ENCODE measurements at places on chromosomes 16 and 17.

- no peak for DNase-seq
Measured at GRCh38 chr17:75535119-75535537, 9.6 kb downstream of the LLGL2 start.

DNA sequence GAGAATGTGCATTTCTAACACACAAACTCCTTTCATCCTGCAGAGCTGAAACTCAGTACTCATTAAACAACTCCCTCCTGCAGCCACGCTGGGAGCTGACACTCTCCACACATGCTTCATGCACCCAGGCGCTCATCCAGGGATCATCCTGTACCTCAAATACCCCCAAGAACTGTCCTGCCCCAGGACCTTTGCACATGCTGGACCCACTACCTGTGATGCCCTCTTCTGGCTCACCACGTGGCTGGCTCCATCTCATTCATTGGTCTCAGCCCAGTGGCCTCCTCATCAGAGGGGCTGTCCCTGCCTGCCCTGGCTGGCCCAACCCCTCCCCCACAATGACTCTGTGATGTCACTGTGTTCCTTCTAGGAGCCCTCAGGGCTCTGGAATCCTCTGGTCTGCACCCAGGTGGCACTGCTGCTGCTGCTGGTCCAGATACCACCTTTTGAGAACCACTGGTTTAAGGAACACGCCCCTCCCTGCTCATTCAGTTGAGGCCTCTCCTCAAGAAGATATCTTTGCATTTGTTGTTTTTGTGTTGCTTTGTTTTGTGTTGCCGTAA is 160.9 kb upstream of the FOXF1 start:
- DNase-seq: no peak

GRCh38 chr17:80873307-80873951 is 118.2 kb upstream of the CHMP6 start:
- no peak for DNase-seq

GRCh38 chr16:21990381-21990944 is 10.5 kb downstream of the PDZD9 start:
- peak; percentile 10 for DNase-seq

DNA sequence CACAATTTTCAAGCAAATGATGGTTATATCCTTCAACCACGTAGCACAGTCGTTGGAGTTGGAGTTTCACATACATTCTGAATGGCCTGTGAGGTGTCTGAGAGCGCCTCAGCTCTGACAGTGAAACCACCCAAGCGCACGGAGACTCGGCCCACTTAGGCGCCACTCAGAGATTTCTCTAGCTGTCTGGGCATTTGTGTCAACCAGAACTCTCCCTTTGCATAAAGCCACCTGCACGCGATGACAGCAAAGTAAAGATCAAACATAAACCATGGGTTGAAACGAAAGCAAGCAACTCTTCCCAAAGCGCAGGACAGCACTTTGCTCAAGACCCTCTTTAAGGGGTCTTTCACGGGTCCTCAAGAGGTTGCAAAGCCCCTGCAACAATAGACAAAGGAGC is 533 bp downstream of the SLC6A4 start:
- DNase-seq: peak; percentile 64

GRCh38 chr17:46943501-46944393 is 20.8 kb downstream of the GOSR2 start:
- DNase-seq: no peak

DNA sequence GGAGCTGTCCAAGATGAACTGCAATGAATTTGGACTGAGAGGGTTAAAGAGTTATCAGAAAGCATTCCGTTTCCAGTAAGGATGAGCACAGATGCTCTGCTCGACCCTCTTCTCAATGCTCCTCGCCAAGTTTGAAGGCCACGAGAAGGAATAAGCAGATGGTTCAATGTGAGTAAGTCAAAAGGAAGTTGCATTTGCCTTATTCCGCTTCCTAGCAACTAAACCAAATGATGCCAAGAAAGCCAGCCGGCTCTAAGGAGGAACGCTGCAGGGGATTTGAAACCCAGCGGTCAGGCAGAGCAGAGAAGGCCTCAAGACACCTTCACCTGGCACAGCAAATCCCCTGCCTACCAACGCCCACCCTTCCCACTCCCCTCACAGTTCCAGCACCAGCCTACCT is 52.1 kb upstream of the CNEP1R1 start:
- DNase-seq: no peak

DNA sequence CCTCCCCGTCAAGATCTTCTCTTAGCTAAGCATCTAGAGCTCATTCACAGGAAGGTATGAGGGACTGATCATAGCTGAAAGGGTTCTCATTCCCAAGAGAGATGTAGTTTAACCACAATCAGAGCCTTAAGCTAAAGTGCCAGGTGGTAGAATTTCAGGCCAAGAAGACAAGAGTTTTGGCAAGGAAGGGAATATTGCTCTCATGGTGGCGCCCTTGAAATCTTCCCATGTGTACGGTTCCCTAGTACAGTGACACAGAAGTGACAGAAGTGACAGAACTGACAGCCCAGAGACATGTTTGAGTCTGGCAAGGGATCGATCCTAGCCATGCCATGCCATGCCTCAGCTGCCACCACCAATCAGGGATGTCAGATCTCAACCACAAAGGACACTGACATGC is 2.5 kb downstream of the GRIN2C start:
- DNase-seq: peak; percentile 13

DNA sequence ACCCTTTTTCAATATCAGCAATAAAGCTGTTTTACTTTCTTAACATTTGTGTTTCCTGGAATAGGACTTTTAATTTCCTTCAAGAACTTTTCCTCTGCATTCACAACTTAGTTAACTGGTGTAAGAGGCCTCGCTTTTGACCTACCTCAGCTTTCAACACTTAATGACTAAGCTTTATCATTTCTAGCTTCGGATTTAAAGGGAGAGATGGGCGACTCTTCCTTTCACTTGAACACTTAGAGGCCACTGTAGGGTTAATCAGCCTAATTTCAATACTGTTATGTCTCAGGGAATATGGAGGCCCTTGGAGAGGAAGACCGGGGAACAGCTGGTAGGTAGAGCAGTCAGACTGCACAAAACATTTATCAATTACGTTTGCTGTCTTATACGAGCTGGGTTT is 4.7 kb downstream of the SYNRG start:
- DNase-seq: no peak

DNA sequence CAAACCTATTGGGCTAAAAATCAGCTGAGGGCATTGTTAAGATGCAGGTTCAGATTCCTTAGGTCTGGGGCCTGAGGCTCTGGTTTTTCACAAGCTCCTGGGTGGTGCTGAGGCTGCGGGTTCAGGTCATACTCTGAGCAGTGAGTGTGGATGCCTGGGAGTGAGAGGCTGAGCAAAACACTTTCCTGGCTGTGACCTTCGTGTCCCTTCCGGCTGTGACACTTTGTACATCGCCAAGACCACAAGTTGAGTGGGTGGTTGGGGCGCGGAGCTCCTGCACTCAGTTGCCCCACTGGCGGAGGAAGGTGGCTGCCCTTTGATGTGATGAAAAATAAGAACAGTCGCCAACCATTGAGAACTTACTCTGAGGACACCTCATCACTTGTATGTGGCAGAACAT is 24.8 kb downstream of the CCR7 start:
- no peak for DNase-seq

DNA sequence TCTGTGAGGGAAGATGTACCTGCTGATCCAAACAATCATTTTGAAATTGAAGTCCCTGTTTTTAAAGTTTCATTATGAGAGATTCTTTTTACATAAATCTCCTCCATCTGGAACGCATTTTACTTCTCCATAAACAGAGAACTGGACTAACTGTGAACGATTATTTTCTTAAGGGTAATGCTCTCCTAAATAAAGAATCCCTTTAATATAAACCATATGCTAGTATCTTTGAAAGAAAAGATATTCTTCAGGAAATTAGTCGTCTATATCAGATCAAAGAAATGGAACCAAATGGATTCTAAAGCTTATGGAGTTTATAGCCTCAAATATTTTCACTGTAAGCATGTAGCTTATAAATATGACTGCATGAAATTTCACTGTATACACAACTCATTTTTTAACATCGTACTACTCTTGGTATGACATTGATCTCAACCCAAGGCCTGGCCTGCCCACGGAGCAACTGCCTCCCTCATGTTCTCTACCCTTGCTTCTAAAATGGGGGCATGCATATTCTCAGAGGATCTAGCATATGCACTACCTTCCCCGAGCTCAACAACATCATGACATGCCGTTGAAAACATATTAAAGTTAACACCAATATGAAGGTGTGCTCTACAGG is 66.4 kb downstream of the MYH10 start:
- no peak for DNase-seq

DNA sequence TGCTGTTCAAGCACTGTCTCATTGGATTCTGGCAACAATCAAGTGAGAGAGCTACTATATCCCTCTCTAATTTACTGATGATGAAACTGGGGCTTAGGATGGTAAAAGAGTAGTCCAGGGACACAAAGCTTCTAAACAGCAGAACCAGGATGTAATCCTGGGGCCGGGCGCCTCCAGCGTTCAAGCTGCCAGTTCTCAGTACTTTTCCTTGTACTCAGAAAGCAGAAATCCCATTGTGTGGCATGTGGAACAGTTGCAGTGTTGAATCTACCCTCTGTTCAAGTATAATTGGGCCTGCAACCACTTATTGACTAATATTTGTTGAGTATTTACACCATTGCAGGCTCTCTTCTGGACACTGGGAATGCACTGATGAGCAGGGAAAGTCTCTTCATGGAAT is 14.5 kb upstream of the CDH13 start:
- no peak for DNase-seq

DNA sequence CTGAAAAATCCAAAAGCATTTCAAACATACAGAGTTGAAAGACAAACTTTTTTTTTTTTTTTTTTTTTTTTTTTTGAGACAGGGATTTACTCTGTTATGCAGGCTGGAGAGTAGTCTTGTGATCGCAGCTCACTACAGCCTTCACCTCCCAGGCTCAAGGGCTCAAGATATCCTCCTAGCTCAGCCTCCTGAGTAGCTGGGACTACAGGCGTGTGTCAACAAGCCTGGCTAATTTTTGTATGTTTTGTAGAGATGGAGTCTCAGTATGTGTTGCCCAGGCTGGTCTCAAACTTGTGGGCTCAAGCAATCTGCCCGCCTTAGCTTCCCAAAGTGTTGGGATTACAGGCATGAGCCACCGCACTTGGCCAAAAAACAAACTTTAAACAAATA is 64.2 kb upstream of the KIFC3 start:
- peak; percentile 74 for DNase-seq

DNA sequence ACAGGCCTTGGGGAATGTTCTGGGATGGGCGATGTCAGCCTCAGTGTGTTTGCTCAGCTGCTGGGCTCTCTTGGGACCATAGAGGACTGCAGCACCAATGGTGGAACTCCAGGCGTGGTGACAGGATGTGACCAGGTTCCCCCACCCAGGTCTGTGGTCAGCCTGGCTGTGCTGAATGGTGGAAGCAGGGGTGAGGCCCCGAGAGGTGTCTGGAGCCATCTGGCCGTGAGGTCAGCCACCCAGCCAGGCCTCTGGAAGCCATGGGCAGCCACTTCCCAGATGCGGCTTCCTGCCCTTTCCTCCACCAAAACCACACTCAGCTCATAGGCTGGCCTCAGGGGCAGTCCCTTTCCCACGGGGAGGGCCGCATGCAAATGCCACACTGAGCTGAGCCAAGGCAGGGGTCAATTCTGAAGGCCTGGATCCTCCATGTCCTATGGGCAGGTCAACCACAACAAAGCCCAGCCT is 7.8 kb upstream of the MAPK7 start:
- DNase-seq: no peak

DNA sequence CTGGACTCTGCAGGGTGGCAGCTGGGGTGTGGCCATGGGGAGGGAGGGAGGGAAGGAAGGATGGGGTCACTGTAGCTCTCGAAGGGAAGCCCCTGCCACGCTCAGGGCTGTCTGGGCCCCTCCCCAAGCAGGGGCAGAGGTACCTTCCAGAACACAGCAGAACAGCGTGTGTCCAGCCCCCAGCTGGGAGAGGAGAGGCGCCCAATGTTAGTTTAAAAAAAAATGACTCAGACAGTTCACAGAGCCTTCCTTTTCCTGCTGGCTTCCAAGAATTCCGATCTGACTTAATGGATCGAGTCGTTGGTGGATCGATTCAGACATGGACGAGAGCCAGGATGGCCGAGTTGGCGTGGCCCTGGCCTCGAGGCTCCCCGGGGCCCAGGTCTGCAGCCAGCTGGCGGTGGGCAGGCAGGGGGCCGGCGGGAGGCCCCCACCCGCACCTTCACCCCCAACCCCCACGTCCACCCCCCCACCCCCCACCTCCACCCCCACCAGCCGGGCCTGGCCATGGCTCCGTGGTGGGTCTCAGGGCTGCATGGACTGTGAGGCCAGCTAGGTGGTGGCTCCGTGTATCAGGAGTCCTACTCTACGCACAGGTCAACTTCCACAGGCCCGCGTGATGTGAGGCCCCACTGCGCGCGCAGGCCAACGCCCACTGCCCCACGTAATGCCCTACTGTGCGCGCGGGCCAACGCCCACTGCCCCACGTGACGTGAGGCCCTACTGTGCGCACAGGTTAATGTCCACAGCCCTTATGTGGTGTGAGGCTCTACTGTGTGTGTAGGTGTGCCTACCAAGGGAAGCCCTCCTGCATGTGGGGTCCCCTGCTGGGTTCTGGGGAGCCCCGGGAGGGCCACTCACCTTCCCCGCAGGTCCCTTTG is 21.8 kb downstream of the CACNA1H start:
- no peak for DNase-seq

DNA sequence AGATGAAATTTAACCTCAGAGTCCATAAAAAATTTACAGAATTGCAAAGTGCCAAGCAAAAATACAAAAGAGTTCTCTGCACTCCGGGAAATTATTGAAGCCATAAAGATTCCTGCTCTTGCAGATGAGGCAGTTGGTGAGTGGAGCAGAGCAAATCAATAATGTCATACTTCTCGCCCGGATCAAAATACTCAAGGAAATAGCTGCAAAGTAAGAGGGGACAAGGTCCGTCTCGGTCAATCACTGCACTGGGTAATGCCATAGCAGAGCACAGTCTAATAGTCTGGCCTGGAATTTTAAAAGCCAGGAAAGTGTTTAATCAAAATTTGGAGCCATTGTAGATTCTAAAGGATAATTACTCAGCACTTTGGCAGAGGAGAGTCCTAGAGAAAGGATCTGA is 58.9 kb downstream of the GP2 start:
- no peak for DNase-seq

- DNase-seq: no peak
Measured at GRCh38 chr16:14302399-14303181, 231.5 kb downstream of the MRTFB start.

GRCh38 chr16:9091867-9092281 is 430 bp downstream of the HAPSTR1 start:
- DNase-seq: peak; percentile 8

DNA sequence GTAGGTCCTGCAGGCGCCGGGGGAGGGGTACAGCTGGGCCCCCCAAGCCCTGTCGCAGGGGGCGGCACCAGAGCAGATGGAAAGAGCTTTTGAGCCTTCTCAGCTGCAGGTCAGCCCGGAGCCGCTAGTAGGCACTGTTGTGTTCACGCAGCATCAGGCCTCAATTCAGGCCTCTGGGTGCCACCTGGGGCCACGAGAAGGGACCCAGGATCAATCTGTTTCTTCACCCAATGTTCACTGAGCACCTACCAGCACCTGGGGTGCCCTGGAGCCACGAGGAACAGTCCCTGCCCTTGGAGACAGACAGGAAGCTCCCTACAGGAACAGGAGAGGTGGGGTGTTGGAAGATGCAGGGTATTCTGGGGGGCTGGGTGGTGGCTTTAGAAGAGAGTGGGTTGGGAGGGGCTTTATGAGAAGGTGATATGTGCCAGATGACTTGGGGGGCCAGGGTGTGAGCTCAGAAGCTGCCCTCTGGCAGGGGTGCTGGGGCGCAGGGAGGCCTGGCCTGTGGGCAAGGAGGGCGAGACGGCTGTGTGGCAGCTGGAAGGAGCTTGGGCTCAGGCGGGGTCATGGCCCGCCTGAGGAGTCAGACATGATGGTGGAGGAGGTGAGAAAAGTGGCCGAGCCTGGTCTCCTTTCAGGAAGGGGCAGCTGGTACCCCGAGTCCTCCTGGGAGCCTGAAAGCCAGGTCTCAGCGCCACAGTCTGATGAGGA is 121.9 kb upstream of the GSE1 start:
- no peak for DNase-seq
